ENCODE measurements at places on chromosomes 7 and 10.

GRCh38 chr10:122145113-122145512, 126.0 kb upstream of the BTBD16 start:
- no peak for DNase-seq

DNA sequence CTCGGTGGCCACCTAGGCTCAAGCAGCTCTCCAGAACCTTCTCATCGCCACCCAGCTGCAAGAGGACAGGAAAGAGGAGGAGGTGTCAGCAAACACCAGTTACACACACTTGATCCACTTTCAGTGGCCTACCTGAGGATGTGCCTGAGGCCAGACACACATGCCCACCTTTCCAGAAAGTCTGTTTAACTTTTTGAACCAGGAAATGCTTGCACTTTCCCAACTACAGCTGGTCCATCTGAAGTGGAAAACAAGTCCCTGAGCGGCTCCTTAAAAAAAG, 15.7 kb upstream of the CYREN start:
- DNase-seq, result no peak

GRCh38 chr10:118734475-118734874, 20.3 kb downstream of the CACUL1 start:
- DNase-seq, result no peak

- DNase-seq, result no peak
Measured at GRCh38 chr10:693506-693905, 4.0 kb upstream of the DIP2C start.

DNA sequence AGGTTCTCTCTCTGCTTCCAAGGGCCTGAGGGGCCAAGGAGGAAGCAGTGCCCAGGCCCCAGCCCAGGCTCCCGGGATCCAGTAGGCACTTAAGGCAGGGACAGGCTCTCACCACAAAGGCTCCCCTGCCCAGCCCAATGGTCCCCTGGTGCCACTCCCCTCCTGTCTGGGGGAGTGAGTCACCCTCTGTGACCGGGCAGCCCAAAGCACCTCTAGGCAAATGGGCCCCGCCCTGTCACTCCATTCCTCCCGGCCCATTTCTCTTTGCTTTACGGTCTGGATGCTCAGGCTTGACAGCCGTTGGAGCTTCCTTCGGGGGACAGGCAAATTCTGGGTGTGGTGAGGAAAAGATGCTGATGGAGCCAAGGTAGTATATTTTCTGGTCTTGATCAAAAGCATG, at the start of gene CALHM3:
TSS of gene CALHM3 (minus strand) at position 106 of the 400 bp plus-strand sequence. CDS start 208 bp downstream, outside the sequence.
- no peak for DNase-seq

DNA sequence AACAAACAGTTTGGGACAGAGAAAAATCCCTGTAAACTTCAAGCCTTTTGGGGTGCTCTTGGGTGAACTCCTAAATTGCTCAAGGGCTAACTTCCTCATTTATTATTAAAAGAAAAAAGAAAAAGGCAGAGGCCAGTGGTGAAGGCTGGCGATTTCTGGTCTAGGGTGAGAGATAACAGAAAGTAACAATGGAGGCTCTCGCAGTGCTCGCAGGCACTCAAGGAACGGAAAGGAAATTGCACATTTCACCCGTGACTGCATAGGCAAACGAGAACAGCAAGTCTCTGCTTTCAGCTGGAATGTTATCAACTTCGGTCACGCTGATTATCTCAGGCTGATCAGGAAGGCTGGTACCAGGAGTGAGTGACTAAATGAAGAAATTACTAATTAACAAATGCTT, 70.7 kb downstream of the PRKAG2 start:
- DNase-seq, result no peak

GRCh38 chr10:111756217-111757061, 427.1 kb downstream of the GPAM start:
- no peak for DNase-seq

GRCh38 chr7:99453105-99453504, 12.9 kb downstream of the ATP5MF start:
- DNase-seq, result no peak

GRCh38 chr10:35103882-35104281, 13.7 kb upstream of the CUL2 start:
- DNase-seq, result no peak
